ENCODE measurements at places on chromosomes 12 and 14.
A peak's percentile ranks its signal among the peaks of the same experiment; 100 is the strongest.

GRCh38 chr14:23376482-23377197, at the start of gene CMTM5:
TSS of gene CMTM5 (plus strand) at chr14:23377046. CDS start at chr14:23377252, 206 bp downstream.
- DNase-seq = peak; percentile 25

DNA sequence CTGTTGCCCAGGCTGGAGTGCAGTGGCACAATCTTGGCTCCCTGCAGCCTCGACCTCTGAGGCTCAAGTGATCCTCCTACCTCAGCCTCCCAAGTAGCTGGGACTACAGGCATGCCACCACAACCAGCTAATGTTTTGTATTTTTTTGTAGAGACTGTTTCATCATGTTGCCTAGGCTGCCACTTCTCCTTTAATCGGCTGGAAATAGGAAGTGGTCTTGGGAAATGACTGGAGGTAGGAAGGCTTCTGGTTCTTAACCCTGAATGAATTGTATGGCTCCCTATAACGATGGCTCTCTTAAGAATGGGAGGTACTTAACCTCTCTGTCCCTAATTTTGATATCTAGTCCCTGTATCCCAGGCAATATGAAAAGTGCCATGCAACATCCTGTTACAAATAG, 113.9 kb upstream of the USP15 start:
- DNase-seq = no peak

DNA sequence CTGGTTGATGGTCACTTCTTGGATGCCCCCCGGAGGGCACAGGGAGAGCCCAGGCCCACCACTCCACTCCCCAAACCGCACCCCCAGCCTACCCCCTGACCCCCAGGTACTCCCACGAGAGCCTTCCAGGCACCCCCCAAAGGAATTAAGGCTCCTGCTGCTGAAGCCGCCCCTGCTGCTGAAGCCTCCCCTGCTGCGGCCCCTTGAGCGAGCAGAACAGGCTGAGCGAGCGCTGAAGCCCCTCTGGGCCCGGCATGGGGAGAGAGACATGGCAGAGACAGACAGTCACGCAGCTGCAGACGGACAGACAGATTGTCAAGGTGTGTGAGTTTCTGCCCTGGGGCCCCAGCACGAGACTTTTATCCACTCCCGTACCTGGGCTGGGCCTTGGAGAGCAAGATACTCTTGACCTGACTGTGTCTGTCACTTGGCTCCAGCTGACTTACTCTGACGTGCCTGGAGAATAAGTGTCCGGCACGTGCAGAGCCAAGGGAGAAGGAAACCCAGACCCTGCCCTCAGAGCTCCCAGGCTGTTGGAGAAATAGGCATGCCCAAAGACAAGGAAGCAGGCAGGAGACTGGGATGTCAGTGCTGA, at the start of gene KRT78:
Gene KRT78, minus strand, starts transcription at position 334 of the 595 bp plus-strand sequence. Its CDS starts 64 bp downstream, at position 270.
- DNase-seq = no peak

DNA sequence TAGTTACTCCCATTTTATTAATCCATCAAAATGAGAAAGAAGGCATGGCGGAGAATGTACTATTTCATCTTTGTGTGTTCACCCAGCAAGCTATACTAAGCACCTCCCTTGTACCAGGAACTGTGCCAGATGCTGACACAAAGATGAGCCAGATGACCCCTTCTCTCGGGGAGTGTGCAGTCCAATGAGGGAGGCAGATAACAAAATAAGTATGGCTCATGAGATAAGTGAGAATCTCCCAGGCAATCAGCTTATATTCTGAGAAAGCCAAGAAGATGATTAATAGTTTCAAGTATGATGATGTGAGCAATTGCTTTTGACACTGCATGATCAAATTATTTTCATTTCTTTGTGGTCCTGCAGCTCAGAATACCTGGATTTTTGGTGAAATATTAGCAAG, 1.3 kb upstream of the TMEM233 start:
- DNase-seq = no peak

DNA sequence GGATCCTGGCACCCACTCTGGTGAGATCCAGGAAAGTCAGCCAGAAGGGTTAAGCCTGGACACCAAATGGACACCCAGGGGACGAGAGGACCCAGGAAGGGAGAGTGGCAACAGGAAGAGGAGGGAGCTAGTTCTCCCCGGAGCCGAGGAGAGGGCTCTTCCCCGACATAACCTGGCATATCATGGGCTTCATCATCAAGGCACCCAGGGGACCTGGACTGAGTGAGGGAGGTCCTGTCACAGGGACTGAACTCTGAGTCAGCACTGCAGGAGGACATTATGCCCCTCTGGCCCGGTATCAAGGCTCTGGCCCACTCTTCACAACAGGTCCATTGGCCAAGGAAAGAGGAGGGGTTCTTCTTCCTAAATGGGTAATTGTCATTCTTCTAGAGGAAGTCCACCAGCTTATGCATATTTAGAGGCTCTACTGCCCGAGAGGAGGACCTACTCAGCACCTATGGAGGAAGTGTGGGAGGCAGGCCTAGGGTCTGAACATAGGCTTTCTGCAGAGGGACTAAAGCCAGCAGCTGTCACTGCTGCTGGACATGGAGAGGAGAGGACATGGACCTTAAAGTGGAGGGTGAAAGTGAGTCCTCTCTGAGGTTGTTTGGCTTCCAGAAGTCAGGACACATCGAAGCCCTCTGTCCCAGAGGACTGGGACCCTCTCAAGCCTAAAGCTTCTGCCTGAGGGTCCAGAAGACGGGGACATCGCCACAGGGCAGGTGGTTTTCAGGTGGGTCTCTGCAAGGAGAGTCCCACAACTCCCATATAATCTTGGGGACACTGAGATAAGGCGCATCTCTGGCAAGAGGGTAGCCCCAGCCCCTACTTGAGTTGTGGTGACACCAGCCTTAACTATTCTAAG, 18.6 kb downstream of the ISCA2 start:
- no peak for DNase-seq

- peak; percentile 81 for DNase-seq
These were observed 19.1 kb upstream of the FOS start for GRCh38 chr14:75259510-75259855.

- peak; percentile 83 for DNase-seq
These were observed 31.0 kb downstream of the NINJ2 start for GRCh38 chr12:632102-632696.

- peak; percentile 21 for DNase-seq
These were observed 68.2 kb downstream of the KSR2 start for GRCh38 chr12:117900561-117900960.

DNA sequence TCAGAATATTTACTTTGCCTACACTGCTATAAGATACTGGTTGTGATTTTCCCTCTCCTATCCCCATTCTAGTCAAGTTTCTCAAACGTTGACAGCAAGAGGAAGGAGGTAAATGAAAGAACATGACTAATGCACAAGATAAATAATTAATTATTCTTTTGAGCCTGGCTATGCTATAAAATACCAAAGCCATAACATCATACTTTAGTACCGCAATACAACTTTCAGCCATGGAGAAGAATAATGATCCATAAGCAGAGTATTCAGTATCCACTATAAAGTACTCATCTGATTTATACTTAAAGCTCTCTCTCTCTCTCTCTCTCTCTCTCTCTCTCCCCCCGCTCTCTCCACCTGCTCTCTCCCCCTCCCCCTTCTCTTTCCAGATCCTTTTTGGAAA, 41.3 kb downstream of the TDG start:
- peak; percentile 78 for DNase-seq

GRCh38 chr12:24069532-24070395, 120.3 kb upstream of the SOX5 start:
- no peak for DNase-seq

DNA sequence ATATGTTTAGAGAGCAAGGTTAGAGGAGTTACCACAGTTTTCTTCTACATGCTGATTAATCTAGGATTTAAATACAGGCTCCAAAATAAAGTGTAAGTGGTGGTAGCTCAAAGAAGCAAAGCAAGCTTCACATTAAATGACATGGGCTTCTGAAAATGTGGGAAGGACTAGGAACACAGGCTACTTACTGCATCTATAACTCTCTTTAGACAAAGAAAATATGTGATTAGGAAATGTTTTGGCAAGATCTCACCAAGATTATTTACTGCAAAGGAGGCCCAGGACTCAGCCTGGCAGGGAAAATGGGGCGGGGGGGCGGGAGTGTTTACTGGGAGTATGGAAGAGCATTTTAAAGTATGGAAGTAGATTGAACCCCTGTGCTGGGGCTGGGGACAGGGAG, 39.4 kb downstream of the ETV6 start:
- peak; percentile 54 for DNase-seq

DNA sequence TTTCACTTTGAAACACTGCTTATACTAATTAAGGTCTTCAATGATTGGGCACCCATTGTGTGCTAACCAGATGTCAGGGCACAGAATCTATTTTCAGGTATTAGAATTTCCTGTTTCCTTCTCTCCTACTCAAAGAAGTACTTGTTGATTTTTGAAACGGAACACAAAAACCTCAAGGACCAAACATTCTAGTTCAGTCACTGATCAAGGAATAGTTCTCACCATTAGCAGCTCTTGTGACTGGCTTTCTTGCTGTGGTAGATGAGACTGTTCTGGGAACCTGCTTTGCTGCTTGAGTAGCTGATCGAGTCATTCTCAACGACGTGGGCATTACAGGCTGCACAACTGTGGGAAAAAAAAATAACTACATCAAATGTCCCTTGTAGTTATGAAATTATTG, 11.0 kb downstream of the DLGAP5 start:
- no peak for DNase-seq

DNA sequence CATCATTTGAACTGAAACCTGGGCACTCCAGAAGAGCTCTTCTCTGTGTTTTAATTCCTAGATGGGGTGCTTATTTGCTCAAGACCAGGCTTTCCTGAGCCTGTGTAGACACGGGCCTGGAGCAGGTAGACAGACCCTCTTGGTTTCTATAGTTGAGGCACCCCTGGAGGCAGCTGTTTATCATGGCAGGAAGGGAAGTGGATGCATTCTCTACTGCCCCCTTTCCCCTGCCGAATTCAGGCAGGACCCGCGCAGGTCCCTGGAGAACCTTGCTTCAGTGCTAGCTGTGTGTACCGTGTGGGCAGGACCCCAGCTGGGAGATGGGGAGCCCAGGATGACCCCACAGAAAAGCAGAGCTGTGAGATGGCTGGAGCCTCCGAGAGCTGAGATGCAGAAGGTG, 6.0 kb downstream of the CACNA1C start:
- DNase-seq = no peak

DNA sequence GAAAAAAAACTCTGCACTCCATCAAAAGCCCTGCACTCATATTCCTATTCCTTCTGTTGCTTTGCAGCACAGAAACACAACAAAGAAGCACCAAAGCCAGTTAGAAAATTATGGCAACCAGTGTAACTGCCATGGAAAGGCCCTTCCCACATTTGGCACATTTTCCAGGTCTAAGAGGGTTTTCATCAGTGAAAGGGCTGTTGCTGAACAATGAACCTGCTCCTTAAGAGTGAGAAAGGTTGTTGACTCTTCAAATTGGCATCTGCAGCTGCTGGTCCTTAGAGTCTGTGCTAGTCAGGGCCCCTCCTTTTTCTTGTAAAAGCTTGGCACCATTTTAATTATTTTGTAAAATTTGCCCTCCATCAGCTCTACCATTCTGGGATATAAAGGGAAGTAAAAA, 378.7 kb upstream of the KITLG start:
- no peak for DNase-seq

DNA sequence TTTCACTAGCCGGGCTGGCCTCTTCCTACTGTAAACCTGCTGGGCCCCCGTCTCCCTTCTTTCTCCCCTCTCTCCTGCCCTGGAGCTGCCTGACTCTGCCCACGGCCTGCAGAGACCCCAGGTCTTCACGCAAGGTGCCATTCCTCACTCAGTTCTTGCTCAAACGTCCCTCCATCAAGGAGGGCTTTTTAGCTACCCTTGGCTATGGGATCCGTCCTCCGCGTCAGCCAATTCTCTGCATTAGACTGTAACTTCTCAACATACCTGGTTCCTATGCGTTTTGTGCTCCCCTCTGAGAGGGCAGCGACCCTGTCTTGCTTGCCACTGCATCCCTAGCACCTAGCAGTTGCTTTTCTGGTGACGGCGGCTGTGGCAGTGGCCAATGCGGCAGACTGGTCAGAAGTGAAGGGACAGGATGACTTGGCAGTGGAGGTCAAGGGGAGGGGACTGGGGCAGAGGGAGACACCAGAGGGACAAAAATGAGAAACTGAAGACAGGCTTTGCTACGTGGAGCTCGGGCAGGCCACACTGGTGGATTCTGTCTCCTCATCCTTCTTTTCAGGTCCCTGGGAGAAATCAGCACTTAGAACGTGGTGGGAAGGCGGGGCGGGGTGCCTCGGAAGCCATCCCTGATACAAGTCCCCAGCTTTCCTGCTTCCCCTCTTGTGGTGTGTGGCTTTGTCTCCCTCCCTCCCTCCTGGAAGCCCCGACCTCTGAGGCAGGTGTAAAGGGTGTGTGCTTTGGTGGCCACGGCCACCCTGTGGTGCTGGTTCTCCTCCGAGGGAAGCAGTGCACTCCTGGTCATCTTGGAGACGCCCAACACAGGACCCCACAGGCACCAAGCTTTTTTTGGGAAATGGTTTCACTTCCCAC, 1.8 kb downstream of the B3GNT4 start:
- no peak for DNase-seq

DNA sequence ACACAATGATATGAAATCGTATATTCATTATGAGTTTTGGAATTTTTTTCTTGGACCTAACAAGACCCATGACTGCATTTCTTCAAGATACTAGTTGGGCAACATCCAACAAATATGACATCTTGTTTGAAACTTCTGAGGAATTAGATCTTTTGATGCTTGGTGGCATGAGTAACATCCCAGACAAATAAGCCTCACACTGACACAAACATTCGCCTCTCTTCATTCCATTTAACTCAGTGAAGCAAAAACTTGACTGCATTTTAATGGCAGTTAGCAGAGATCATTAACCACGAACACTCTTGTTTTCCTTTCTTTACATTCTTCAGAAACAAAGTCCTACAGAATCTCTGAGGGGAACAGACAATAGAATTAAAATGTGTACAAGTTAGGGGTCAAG, 758.3 kb downstream of the C12orf50 start:
- peak; percentile 84 for DNase-seq

- DNase-seq = no peak
These were observed 182.7 kb upstream of the TMPO start for GRCh38 chr12:98332642-98333041.

DNA sequence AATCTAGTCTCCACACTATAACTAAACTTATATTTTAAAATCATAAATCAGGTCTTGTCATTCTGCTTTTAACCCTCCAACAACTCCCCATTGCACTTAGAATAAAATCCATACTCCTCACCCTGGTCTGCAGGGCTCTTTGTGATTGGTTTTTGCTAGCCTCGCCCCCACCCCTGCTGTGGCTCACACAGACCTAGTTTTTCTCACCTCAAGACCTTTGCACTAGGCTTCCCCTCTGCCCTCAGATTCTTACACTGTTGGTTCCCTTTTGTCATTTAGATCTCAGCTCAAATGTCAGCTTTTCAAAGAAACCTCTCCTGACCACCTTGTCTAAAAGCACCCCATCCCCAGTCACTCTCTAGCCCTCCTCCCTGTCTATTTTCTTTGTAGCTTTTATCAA, 10.7 kb upstream of the LHX5 start:
- no peak for DNase-seq
